Epithelial cell of alveolus of lung (primary cell): ENCODE measurements at places on chromosomes 6 and 20. TPM values are rescaled to one million over a fixed set of nuclear protein-coding genes. Genes with fewer than 3 reads are reported as not detected.

ID4 gene
- total RNA-seq = 0.52 and 11.9 TPM in 2 replicates

TPBG gene
- total RNA-seq = 69.7 and 87.8 TPM in 2 replicates

TREM2 gene
- not detected in 2 replicates for total RNA-seq

CNPY3 gene
- 30.5 and 54.6 TPM in 2 replicates for total RNA-seq

FAM209B gene
- total RNA-seq = not detected in 2 replicates
